ENCODE measurements at places on chromosomes 1 and 21.

GRCh38 chr1:88961647-88962275, 30.7 kb downstream of the KYAT3 start:
- DNase-seq: no peak

DNA sequence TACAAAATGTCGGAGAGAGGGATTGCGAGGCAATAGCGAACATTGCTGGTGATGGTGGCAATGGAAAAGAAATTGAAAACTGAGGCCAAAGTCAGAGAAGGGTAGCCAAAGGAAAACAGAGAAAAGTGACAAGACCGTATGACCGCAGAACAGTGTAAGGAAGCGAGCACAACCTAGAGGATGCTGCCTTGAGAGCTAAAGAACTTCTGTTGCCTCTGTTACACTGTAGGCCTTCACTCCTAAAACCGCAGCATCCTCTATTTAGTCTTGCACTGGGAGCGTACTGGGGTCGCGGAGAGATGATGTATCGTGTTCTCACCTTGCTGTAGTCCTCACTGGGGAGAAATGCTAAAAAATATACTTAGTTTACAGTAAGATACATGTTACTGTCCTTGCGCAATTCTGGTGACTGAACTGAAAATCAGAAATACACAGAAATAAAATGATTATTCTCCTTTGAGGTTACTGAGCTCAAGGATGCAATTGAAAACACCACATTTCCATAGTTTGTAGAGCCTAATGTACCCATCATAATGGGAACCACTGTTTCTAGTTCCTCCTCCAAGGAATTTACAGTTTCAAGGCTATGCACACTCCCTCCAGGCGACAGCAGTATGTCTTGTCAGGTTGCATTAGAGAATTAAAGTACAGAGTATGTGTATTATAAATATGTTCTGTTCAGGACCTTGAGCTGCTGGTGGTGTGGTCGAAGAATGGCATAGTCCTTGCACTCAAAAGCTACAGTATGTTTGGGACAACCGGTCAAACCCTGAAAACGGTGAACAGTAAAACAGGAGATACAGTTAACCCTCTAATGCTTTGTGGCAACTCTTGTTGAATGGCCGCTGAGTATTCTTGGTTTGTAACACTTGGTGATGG, 1.3 kb downstream of the NEK7 start:
- no peak for DNase-seq

DNA sequence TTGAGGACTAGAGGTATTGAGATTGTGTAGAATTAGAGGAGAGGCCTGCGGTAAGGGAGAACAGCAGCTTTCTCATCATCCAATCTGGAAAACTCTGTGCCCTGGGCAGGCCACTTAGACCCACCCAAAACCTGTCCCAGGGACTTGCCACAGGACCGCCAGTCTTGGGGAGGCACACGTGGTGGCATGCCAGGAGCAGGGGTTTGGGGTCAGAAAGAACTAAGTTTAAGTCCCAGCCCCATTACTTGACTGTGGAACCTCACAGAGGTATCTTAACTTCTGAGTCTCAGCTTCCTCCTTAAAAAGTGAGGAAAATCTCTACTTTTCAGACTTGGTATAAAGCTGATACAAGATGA, 356.6 kb downstream of the HHAT start:
- no peak for DNase-seq

DNA sequence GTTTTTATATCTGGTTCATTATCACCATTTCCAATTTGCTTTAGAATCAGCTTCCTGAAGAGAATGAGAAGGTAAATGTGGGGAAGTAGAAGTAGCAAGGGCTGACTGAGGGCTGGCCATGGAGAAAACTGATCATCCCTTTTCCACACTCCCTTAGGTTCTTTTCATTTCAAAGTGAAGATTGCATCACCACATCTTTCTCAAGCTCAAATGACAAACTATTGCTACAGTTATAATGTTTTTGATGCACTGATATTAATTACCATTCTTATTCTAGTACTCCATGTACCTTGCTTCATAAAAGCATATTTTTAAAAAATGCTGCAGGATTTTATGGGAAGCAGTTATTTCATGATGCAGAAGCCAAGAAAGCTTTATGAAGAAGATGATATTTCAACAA, 7.9 kb upstream of the AK5 start:
- no peak for DNase-seq

DNA sequence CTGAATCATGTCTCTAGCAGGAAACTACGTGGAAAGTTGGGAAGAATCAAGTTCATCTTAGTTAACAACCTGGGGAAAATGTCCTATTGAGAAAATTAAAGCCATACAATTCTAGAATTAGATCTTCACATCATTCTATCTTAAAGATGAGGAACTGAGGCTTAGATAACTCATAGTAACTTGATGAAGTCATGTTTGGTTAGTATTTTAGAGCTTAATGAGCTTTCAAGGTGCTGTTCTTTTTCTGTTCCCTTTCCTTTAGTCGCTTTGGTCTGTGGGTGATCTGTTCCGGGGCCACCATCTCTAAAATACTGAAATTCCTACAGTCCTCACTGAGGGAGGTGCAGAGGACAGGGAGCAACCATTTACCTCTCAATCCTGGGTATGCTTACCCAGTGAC, 4.3 kb upstream of the GLUL start:
- DNase-seq: no peak

DNA sequence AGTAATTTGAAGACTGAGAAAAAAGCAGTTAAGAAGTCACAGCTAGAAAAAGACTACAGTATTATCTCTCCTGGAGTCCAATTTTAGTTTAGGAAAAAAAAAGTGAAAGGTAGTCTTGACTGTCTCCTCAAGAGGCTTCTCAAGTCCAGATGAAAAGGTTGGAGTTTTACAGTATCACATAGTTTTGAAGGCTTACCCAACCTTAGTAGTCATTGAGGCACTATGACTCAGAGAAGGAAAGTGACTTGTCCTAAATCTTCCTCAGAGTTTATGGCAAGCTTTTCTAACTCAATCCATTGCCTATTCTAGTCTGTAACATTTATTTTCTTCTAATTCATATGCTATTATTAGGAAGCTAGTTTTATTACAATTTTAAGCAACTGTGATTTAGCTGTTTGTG, 174.9 kb downstream of the DPYD start:
- no peak for DNase-seq

DNA sequence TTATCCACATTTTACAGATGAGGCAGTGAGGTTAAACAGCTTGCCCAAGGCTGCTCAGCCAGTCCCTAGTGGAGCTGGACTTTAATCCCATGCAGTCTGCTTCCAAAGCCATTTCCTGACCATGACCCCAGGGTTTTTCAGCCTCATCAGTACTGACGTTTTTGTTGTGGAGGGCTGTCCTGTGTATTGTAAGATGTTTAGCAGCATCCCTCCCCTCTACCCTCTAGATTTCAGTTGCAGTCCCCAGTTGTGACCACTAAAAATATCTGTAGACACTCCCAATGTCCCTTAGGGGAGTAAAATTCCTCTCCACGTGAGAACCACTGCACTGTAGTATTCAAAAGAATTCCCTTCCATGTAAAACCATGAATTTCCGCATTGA, 30.2 kb upstream of the C1orf105 start:
- DNase-seq: no peak

- DNase-seq: no peak
Observed at GRCh38 chr1:183730886-183731573, 73.9 kb upstream of the RGL1 start.

DNA sequence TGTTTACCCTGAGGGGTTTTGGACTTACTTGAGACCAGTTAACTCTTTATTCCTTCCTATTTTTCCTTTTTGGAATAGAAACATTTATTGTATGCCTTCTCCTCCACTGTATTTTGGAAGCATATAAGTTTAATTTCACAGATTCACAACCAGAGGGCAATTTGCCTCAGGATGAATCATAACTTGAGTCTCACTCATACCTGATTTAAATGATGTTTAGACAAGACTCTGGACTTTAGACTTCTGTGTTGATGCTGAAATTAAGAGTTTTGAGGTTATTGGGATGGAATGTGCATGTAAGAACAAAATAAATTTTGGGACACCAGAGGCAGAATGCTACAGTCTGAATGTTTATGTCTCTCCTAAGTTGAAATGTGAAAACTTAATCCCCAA, 7.1 kb upstream of the ADAM30 start:
- no peak for DNase-seq

- DNase-seq: peak; percentile 81
Observed at GRCh38 chr1:96472471-96472870, 249.1 kb upstream of the PTBP2 start.

GRCh38 chr1:7497107-7497637, 273.9 kb upstream of the VAMP3 start:
- no peak for DNase-seq

DNA sequence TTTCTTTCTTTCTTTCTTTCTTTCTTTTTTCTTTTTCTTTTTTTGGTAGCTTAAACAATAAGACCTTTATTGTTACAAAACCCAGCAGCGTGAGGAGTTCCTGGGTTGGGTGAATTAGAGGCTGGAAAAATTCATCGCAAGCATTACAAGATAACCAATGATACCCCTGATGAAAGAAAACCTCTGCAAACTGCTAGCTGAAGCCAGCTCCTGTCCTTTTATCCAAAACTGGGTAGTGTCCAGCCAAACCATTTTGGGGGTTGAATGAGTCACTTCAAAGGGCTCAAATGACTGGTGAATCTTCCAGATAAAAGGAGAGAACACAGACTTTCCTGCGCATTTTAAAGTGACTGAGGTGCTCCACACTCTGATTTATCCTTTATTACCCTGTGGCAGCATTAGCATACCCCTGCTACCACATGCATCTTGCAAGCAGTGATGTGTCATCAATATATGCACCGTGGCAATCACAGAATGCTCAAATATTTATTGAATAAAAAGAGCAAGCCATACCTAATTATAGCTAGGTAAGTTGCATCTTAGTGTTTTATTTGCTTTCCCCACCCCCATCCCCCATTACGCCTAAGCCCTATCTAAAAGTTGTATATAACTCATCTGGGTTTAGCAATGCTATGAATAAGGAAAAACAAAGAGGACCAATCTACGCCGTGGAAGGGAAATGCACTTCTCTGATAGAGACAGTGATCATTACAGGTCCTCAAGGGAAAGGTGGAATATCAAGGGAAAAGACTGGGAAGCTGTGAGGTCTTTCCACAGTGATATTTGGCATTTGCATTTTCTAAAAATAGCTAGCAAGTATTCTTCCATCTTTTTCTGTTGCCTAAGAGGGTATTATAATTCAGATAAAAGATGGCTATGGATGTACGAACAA, 32.4 kb upstream of the CEP350 start:
- no peak for DNase-seq

DNA sequence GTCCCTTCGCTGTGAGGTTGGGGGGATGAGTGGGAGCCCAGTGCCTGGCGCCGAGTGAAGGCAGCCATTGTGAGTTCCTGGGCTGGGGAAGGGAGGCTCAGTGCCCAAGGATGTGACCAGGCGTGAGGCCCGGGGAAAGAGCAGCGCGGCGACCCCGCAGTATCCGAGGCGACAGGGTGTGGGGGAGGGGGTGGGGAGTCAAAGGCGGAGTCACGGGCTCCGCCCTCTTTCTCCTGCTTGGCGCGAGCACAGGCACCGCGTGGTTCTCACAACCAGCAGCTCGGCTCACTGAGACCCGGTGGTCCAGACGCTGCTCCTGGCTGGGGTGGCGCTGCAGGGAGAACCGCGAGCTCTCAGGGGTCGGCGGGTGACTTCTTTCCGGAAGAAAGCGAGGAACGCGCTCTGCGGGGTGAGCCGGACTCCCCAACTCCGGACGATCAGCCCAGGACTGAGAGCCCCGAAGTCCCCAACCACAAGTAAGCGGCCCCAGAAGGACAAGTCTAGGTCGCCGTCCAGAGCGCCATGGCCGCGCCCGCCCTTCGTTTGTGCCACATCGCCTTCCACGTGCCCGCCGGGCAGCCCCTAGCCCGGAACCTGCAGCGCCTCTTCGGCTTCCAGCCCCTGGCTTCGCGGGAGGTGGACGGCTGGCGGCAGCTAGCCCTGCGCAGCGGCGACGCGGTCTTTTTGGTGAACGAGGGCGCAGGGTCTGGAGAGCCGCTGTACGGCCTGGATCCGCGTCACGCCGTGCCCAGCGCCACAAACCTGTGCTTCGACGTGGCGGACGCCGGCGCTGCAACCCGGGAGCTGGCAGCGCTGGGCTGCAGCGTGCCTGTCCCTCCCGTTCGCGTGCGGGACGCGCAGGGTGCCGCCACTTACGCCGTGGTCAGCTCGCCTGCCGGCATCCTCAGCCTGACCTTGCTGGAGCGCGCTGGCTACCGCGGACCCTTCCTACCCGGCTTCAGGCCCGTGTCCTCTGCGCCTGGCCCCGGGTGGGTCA, at the start of gene HPDL:
HPDL (plus strand) TSS at position 269 of the 997 bp plus-strand sequence; CDS start at position 523, 254 bp downstream.
- peak; percentile 9 for DNase-seq

DNA sequence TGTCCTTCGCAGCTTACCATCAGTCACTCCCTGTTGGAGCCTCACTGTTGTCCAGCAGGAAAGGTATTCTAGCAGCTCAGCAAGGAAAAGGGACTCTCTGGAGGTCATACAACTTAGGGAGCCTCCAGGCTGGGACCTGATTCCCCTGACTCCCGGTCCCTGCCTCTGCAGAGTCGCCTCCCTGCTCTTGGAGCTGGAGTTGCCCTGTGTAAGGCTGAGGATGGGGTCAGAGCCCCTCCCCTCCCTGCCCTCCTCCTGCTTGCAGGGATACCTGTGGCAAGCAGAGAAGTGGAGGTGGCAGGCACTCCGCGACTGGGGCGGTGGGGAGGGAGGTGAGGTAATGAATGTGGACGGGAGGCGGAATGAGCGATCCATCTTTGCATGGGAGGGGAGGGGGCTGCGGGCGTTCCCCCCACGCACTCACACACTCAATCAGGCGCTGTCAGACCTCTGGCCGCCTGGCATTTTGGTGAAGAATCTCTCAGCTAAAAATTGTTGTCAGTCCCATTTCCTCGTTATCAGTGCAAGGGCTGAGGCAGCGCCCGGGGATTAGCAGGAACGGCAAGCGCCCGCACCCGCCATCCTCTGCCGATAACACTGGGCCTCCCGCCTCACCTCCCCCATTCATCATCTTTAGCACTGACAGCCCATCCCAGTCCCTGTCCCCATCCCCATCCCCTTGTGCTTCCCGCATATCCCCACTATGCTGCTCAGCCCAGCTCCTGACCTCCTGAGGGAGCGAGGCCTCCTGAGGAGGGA, 64.3 kb downstream of the TMEM53 start:
- no peak for DNase-seq

DNA sequence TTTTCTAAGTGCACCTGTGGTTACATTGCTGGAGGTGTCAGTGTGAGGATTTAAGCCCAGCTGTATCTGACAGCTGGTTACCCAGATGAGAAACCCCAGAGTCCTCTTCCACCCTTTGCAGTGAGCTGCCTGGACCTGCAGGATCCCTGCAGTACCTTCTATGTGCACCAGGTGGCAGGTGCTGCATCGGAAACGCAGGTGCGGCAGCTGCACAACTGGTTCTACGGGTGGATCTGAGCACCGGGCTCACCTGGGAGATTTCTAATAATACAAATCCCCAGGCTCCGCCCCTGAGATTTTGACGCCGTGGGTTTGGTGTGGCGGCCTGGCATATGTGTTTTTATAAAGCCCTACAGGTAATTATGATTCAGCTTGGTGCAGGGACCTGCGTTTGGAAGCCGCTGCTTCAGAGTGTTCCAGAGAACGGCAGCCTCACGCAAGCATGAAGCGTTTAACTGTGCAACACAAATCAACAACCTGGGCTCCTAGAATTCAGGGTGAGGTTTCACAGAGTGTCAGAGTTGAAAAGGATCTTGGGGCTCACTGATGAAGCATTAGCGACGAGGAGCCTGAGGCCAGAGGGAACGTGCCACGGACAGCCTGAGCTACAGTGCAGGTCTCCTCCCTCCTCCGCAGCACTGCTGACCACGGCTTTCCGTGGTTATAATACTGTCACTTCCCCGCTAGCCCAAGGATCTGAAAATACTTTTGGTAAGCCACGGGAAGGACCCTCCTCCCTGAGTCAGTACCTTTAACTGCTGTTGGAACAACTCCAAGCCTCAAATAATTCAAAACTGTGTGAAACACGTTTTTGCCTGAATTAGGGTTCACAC, 96.7 kb upstream of the TRABD2B start:
- peak; percentile 64 for DNase-seq
